ENCODE measurements at places on chromosomes 7 and 10.

GRCh38 chr7:90290244-90291113 is 30.6 kb downstream of the FAM237B start:
- no peak for DNase-seq

GRCh38 chr7:107212725-107213124 is 43.9 kb downstream of the HBP1 start:
- DNase-seq, result no peak

DNA sequence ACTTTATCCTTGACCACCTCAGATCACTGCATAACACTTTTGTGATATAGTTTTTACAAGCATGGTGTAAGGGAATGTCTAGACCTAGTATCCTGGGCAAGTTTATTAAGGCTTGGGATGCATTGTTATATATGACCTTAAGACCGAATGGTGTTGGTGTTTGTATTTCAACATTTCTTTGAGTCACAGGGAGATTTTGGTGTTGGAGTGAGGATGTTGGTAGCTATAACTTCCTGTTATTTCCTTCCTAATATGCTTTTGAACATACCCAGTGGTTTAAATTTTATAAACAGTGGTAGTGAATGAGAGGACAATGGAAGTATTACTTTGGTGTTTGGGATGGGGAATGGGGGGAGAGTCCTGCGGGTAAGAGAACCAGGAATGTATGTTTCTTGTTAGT is 2.6 kb downstream of the EXOC4 start:
- DNase-seq, result no peak

DNA sequence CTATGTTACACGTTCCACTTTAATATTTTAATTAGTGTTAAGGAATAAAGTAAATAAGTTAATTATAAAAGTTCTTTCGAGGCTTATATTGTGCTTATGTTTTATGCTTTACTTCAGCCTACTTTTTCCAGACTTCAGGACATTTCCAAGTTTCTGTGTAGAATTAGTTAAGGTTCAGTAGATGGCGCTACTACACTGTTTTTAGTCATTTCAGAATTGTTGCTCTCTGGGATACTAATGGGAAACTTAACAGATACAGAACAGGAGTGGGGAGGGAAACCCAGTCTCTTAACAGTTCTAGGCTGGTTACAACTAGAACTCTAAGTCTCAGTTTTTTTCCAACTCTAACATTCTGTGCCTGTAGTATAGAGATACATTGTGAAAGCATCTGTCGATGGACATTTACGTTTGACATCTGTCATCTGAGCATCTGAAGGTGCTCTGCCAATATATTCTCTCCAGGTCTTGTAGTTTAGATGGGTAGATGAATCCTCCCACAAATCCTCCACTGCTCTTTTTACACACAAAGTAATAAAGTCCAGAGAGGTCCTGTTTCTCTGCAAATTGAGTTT is 56.8 kb upstream of the FAM171A1 start:
- DNase-seq, result no peak

DNA sequence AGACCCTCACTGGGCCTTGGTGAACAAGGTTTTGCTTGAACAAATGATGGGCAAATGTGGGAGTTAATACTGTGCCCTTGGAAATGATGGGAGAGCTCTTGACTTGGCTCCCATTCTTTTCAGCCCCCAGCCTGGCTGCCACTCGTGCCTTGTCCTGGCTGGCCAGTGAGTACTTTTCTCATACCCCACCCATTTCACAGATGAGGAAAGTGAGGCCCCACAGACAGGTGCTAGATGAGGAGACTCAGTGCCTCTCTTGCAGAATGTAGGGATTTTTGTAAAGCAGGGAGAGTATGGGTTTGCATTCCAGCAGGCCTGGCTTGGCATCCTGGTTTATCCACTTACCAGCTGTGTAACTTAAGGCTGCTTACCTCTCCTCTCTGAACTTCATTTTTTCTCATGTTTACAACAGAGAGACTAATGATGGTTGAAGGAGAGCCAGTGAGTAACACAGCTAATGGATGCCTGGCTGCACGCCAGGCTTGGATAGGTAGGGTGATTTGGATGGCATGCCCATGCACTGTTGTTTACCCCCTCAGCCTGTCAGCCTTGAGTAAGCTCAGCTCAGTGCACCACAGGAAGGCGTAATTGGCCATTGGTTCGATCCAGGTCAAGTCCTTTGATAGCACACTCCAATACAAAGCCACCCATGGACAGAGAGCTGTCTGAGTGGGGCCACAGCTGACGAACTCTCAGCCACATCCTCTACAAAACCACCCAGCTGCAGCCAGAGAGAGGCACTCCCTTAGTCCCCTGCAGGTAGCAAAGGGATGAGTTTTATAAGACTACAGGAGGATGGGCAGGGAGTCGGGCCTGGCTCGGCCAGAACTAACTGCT is 436.8 kb downstream of the RPS24 start:
- DNase-seq, result no peak

GRCh38 chr10:13567030-13567429 is 19.7 kb upstream of the PRPF18 start:
- DNase-seq, result no peak

DNA sequence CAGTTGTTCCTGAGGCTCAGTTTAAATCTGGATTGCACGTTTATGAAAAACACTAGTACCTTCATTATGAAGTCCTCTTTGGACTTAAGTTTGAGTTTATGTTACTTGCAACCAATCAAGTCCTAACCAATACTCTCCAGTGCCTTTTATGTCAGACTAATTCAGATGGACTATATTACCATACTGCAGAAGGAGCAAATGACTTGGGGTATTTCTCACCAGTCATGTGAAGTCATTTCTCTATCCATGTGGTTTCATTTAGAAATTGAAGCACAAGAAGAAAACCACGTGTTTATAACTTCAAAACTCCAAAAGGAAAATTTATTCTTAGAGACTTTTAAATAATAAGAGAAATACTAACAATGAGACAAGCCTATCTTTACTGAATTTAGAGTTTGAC is 201.6 kb downstream of the MBL2 start:
- DNase-seq, result no peak

DNA sequence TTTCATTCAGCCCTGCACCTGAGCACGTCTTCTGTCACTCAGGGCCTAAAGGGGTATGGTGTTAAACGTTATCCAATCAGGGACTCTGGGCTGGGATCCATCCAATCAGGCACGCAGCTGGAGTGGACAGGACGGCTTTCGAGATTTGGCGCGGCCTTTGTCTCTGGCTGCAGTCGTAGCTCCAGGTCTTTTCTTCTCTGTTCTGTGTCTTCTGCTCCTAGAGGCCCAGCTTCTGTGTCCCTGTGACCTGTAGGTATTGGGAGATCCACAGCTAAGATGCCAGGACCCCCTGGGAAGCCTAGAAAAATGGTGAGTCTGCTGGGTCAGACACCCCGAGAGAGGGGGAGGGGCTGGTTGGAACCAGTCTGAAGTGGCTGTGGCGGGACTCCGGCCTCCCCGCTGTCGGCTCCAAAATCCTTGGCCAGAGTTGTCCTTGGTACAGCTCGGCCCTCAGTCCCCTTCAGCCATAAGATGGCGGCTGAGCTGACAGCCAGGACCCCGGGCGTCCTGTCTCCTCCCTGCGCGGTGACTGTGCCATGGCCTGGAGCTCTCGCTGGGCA is 11.7 kb upstream of the ZNF680 start:
- no peak for DNase-seq

DNA sequence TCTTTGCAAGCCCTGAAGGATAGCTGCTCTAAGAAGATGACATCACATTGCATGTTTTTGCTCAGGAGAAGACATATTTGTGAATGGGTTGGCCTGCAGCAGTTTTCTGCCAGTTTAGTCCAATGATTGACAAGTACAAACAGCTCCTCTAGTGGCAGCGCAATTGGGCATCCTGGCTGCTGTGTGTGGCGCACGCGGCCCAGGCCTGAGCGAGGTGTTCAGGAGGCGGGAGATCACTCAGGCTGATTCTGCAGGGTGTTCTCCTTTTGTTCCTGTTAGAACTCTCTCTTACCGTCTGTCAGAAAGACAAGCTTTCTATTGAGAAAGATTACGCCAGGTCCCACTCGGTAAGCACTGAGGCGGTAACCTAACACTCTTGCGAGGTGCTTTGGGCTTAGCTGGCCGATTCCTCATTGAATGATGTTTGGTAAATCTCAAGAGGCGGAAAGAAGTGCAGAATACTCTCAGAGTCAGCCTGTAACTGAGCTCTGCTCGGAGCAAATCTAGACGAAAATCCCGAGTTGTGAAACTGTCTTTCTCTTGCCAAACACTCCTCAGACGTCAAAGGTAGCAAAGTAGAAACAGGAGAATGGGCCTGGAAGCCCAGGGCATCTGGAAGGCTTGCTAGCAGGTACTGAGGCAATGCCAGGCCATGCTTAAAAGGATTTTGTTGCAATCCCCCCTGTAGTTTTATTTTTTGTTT is 219.2 kb upstream of the BMPER start:
- no peak for DNase-seq

DNA sequence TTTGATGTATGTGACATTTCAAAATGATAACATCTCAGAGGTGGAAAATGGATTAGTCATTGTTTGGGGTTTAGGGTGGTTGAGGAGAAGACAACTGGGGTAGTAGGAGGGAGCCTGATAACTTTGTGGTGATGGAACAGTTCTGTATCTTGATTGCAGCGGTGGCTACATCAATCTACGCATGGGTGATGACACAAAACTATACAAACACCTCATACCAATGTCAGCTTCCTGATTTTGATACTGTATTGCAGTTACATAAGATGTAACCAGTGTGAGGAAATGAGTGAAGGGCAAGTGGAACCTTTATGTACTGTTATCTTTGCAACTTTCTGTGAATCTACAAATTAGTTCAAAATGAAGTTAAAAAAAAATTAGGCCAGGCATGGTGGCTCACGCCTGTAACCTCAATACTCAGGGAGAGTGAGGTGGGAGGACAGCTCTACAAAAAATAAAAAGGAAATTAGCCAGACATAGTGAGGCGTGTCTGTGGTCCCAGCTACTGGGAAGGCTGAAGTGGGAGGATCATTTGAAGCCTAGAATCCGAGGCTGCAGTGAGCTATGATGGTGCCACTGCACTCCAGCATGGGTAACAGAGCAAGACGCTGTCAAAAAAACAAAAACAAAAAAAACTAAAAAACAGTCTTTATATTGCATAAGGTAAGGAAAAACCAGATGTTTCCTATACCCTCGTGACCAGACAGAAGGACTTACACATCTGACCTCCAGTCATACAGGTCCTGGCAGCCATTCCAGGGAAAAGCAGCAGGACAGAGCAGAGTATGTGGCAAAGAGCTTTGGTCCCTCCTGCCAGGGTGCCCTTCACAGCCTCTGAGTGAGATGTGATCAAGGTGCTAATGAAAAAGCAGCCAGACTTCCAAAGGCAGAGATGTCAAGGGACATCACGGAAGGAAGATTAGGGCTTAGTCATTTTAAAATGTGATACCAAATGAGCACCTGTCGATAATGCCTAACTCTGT is 50.8 kb downstream of the CYTH3 start:
- no peak for DNase-seq

DNA sequence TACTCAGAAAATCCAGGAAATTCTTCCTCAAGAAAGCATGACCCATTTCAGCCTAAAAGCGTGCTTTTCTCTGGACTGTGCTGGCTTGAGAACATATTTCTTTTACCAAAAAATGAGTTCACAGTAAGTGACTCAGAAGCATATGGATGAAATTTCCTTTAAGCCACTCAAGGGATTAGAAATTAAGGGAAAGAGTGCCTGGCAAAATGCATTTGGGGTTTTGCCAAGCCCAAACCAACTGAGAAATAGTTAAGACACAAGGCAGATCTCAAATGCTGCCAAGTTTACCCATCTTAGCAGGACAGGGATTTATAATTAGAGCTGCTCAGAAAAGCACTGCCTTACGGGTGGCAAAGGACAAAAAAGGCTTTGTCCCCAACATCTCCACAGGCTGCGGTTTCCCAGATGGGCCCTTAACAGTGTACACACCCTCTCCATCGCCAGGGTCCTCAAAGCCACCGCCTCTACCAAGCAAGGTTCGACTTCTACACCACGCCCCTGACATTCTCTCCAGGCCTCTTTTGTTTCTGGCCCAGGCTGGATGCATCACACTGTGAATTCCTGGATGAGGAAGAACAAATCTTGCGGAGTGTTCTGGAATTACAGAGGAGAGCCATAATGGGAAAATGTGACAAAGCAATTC is 30.1 kb upstream of the CDHR3 start:
- DNase-seq, result peak; percentile 54

GRCh38 chr10:132520177-132520811 is 17.3 kb upstream of the INPP5A start:
- no peak for DNase-seq

DNA sequence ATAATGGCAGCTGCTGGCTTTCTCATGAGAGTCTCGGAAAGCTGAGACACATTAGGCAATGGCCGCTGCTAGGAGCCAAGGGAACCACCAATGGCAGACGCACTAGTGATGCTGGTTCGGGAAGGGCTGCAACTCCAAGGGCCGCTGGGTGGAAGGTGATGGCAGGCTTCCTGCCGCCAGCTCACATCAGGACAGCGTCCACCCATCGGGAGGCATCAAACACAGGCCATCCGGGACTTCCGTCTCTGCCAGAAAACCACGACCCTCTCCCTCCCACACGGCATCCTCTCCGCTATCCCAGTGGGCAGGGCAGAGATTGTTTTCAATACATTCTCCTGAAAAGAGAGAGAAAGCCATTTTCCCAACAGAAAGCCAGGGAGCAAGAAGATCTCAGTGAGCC is 27.5 kb upstream of the EGFR start:
- DNase-seq, result no peak

- no peak for DNase-seq
Observed at GRCh38 chr7:23298141-23298881, 828 bp upstream of the MALSU1 start.

DNA sequence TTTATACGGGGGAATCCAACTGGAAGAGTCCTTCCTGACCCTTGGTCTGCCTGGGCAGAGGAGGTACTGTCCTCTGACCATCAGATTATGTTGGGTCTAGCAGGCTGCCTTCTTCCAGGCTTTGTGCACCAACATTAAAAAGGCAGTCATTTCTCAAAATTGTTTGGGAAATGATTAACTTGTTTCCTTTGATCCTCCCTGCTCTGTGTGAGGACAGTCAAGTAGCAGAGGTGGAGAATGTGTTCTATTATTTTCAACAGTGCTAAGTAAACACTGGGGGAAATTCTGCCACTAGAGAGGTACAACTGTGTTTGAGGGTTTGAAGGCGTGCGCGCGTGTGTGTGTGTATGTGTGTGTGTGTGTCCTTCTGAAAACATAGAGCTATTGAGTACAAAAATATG is 20.6 kb downstream of the ACSL5 start:
- no peak for DNase-seq

GRCh38 chr7:47266799-47267198 is 315.1 kb downstream of the TNS3 start:
- no peak for DNase-seq

- no peak for DNase-seq
Observed at GRCh38 chr10:98138031-98138430, 3.6 kb downstream of the R3HCC1L start.

Data from C1 segment of cervical spinal cord (tissue), 14 donors.